ENCODE measurements at places on chromosomes 7 and 10. TPM values are rescaled to one million over a fixed set of nuclear protein-coding genes. Genes with fewer than 3 reads are reported as not detected.

- H3K27ac ChIP-seq = no peak overlapping the region
- no peaks in the 10 kb centered on the region for H3K27me3 ChIP-seq
- H3K4me1 ChIP-seq = no peaks in the 10 kb centered on the region
- H3K36me3 ChIP-seq = no peaks in the 10 kb centered on the region
- DNase-seq = no peak
- no peak overlapping the region for H3K4me3 ChIP-seq
Measured at GRCh38 chr10:70762441-70763175, 22.6 kb downstream of the TBATA start.

DNA sequence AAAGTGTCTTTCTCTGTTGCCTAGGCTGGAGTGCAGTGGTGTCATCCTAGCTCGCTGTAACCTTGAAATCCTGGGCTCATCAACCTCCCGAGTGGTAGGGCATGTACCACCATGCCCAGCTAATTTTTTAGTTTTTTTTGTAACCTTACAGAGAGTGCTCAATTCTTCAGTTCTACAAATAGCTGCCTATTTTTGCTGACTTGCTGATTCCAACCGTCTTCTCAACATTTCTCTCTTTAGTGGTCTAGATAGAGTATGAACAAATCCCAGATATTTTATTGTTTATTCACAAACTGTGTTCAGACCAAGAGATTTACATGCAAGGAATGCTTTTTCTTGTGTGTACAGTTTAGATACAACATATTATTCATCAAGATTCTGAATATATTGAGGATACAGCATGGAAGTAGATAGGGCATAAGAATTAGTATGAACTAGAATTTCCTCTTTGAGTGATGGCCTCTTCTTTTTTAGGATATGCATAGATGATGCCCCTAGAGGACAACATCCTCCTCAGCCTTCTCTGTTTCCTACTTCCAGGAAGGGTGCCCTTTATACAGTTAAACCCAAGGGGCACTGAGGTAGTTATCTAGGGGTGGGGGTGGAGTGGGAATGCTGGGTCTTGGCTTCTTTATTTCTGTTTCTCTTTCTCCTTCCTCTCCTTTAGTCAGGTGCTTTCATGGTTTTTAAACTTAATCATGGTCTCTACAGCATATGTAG is 26.0 kb downstream of the PRPF18 start:
- H3K27ac ChIP-seq = no peak overlapping the region
- no peaks in the 10 kb centered on the region for H3K27me3 ChIP-seq
- H3K4me3 ChIP-seq = no peak overlapping the region
- no peak for DNase-seq
- no peaks in the 10 kb centered on the region for H3K36me3 ChIP-seq
- peaks cover 3% of the 10 kb centered on the region for H3K4me1 ChIP-seq

GRCh38 chr7:44264221-44264931 is 61.0 kb downstream of the CAMK2B start:
- no peaks in the 10 kb centered on the region for H3K27me3 ChIP-seq
- no peak overlapping the region for H3K4me3 ChIP-seq
- no peaks in the 10 kb centered on the region for H3K4me1 ChIP-seq
- DNase-seq = no peak
- no peak overlapping the region for H3K27ac ChIP-seq
- no peaks in the 10 kb centered on the region for H3K36me3 ChIP-seq

DNA sequence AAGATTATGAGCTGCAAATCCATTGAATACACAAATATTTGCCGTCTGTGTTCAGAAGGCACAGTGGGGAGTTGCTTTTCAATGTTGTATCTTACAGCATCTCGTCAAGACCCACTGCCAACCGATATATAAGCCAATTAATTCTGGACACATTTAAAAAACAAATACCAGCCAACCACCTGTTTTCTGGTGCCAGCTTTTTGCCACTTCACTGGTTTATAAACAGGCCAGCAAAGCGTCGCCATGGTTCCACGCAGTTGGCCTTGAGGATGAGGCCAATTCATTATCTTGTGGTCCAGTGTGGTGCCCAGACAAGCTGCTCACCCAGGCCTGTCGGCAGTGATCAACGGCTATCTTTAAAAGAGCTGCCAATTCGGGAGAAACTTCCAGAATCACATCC is 321.0 kb downstream of the TCERG1L start:
- no peak overlapping the region for H3K27ac ChIP-seq
- H3K27me3 ChIP-seq = no peaks in the 10 kb centered on the region
- no peaks in the 10 kb centered on the region for H3K4me1 ChIP-seq
- no peak for DNase-seq
- H3K36me3 ChIP-seq = no peaks in the 10 kb centered on the region

GRCh38 chr7:47103498-47104205 is 478.3 kb downstream of the TNS3 start:
- no peaks in the 10 kb centered on the region for H3K4me1 ChIP-seq
- H3K36me3 ChIP-seq = no peaks in the 10 kb centered on the region
- DNase-seq = no peak
- no peak overlapping the region for H3K4me3 ChIP-seq
- H3K27ac ChIP-seq = no peak overlapping the region
- no peaks in the 10 kb centered on the region for H3K27me3 ChIP-seq

- H3K4me1 ChIP-seq = no peaks in the 10 kb centered on the region
- H3K27me3 ChIP-seq = no peaks in the 10 kb centered on the region
- H3K4me3 ChIP-seq = no peak overlapping the region
- DNase-seq = no peak
Measured at GRCh38 chr7:71768450-71768849, 636.5 kb downstream of the GALNT17 start.

The ASZ1 gene
- total RNA-seq = 6.1 TPM

The NUTM2E gene
- total RNA-seq = 0.57 TPM

Data from prostate gland (tissue), 2 donors.